ENCODE measurements at places on chromosomes 2 and 18.

- no peak for DNase-seq
Observed at GRCh38 chr2:164485541-164485940, 135.7 kb downstream of the GRB14 start.

DNA sequence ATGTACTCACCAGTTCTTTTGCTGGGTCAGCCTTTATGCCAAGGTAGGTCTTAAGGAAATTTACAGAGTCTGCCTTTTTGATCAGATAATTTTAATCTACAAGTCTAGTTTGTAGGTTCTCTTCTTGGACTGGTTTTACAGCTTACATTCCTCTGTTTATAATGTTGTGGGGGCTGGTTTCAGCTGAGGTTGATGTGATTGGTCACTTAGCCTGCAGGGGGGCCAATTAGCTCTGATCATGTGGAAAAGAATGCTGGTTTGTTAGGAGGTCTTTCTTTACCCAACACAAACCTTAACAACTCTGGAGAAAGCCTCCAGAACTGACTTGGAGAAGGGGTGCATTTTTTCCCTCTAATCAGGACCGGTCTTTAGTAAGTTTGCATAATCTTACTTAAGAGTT, at the start of gene KCNJ13:
Gene KCNJ13, minus strand, starts transcription at position 131 of the 400 bp plus-strand sequence. CDS start 5,203 bp downstream, outside the sequence.
- no peak for DNase-seq

GRCh38 chr2:1591978-1592907, 152.1 kb downstream of the PXDN start:
- DNase-seq = no peak

- DNase-seq = no peak
Observed at GRCh38 chr2:191927319-191927867, 80.5 kb upstream of the CAVIN2 start.

DNA sequence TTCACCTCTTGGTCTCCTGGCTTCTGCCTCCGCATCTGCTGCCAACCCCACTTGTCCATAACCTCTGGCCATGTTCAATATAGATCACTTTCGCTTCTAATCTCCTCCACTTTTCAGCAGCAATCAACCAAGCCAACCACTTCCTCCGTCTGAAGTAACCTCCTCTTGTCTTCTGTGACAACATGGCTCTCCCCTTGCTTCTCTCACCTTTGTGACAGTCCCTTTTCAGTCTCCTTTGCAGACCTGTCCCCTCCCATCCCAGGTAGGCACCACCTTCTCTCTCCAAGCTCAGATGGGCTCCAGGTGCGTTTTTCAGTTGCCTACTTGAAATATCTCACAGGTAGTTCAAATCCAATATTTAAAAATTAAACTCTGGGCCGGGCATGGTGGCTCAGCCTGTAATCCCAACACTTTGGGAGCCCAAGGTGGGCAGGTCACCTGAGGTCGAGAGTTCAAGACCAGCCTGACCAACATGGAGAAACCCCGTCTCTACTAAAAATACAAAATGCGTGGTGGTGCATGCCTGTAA, 4.7 kb upstream of the PSD4 start:
- no peak for DNase-seq

GRCh38 chr18:52657043-52657805, 317.2 kb downstream of the DCC start:
- no peak for DNase-seq

- DNase-seq = no peak
Observed at GRCh38 chr2:126650994-126651393, 5.0 kb upstream of the GYPC start.

DNA sequence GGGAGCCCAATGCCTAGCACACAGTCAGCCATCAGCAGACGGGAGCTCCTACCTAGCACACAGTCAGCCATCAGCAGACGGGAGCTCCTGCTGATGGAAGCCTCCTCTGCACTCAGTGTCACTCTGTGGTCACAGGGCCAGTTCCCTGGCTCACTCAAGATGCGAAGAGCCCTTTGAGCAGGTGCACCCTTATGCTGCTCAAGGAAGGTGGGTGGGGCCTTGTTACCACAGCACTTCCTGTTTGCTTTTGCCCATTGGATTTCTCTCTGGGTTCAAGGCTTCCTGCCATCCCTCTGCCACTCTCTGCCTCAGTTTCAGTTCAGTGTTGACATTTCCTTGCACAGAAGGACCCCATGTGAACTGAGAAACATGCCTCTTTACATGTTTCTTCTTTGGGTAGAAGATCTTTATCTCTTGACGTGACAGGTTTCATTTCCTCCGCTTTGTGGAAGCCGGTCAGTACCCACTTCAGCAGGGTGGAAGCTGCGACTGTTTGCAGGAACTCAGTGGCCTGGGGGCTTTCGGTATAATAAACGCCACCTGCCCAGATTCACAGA, 11.6 kb downstream of the TRIB2 start:
- DNase-seq = no peak

GRCh38 chr18:7778181-7778580, 211.1 kb downstream of the PTPRM start:
- no peak for DNase-seq

- no peak for DNase-seq
Observed at GRCh38 chr2:203867561-203868200, at the start of gene CTLA4. Gene CTLA4, plus strand, starts transcription at chr2:203867771. Its CDS starts 172 bp downstream, at chr2:203867943.

DNA sequence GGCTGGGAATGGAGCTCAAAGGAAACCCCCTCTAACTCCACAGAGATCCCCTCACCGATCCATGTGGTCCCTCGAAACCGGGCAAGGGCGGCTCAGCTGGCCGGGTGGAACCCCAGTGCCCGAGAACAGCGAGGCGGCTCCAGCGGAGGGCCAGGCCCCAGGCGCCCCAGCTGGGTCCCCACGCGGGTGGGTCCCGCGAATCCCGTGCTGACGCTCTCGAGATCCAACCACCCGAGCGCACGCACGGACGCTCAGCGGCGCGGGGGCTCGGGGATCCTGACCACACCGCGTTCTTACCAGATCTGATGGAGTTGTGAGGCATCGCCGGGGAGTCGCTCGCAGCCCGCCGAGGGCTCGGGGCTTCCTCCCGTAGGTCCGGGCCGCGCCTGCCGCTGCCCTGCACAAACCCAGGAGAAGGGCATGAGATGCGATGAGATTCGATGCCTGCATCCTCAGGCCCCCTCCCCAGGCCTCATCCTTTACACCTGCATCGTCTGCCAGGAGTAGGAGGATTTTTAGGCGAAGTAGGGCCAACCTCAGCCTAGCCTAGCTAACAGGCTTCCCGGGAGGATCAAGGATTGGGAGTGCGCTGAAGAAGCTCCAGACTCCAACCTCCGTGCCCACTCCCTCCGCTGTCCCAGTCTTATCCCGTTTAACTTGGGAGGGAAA, 514 bp downstream of the PAX8 start:
- DNase-seq = no peak

DNA sequence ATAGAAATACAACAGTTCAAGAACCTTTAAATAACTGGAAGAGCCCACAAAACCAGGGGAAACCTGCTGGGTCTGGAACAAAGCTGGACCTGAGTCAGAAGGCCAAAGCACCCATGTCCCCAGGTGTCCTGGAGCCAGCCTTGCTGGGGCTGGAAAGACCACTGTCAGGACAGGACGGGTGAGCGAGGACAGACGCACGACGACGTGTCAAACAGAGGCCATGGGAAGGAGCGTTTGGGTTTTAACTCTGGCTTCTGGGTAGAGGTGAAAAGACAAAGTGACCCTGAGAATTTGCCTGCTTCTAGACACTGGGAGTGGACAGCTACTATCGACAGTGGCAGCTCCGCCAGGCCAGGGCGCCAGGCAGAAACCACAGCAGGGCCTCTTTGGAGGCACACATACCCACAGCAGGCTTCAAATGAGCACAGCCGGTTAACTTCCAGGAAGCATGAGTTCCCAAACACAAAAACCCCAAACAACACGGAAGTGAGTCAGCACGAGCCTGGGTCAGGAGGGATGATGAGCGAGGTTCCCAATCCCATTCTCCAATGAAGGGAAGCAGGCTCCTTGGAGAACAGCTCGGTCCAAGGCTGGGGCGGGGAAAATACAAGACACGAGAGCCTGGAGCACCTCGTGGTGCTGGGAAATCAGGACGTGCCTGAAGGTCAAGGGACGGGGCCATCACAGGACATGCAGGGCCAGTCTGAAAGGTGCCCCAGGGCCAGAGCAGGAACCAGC, 208.0 kb downstream of the TWIST2 start:
- no peak for DNase-seq

DNA sequence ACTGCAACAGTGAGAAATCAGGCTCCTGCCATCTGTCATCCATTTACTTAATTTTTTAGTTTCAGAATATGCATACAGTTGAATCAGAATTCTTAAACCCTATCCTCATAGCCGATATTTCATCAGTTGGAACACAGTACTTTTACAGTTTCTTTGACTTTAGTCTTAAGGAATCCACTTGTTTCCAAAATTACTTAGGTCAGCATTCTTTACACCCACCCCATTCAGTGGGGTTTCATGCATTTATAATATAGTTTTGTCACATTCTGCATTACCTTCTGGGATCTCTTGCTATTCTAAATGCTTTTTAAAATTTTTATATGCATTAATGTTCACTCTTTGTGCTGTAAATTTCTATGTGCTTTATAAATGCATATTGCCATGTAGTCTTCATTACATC, 400.4 kb upstream of the LRRTM4 start:
- DNase-seq = no peak

- peak; percentile 46 for DNase-seq
Observed at GRCh38 chr2:29022679-29023078, 41.6 kb downstream of the TOGARAM2 start.

GRCh38 chr2:66432801-66433694, 1.9 kb upstream of the MEIS1 start:
- peak; percentile 92 for DNase-seq

DNA sequence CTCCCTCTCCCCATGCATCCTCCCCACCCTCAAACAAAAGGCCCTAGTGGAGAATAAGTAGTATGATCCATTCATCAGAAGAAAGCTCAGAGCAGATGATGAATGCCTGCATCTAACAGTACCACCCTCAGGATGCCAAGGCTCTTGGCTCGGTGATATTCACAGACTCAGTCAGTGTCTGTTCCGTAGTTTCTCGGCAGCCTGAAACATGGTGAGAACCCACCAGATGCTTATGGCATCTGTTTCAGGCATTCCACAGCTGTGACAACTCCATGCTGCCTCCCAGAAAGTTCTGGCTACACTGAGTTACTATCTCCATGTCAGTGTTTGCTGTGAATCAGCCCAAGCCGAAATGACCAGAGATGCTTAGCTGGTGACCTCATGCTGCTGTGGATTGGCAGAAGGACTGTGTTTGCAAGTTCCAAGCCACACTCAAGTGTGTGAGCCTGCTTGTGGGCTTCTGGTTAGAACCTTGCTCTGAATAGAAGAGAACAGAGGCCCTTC, 83.9 kb downstream of the WDSUB1 start:
- DNase-seq = no peak

- DNase-seq = no peak
Observed at GRCh38 chr2:105445976-105446375, 47.1 kb upstream of the FHL2 start.

DNA sequence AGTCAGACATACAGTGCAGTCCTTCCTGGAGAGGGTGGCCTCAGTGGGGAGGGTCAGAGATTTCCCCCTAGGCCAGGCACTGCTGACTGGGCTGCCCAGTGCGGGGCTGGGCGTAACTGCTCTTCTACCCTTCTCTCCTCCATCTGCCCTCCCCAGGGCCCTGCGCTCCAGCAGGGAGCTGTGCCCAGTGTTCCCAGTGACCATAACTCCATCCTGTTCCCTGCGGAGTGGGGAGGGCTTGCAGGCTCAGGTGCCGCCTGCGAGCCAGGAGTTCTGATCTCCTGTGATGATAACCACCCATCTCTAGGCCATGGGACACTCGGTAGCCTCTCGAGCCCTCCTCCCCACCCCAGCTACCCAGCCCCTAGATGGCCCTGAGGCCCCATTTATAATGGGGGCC, 107.6 kb downstream of the SMAD7 start:
- DNase-seq = no peak

GRCh38 chr2:210092791-210093190, 78.4 kb downstream of the KANSL1L start:
- no peak for DNase-seq

DNA sequence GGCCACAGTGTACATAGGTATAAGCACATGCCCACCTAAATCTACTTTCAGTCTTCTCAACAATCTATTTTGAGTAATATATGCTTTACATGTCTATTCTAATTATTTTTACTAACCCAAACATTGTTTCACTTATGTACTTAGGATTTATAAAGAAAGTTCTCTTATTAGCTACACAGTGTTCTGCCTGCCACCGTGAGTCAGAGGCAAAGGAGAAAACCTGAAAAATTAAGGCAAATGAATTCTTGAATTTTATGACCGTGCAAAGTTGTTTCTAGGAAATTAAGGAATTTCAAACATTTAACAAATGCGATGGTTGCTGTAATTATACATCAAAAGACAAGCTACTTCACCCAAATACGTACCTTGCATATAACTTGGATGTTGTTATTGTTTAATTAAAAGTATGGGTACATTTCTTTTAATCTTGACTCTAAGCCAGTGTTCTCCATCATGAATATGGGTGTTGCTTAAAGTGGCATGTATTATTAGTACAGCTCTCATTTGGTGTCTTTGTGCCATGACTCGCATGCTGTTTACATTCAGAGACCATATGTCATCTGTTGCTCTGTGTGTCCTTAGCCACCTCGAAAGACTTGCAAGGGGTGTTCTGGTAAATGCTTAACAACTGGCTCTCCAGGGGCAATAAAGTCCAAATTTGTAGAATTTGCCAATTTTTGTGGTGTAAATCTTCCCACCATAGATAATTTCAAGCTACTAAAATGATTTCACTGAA, 154.3 kb upstream of the FN1 start:
- no peak for DNase-seq

GRCh38 chr2:12106440-12107080, 360.1 kb downstream of the LPIN1 start:
- DNase-seq = no peak

DNA sequence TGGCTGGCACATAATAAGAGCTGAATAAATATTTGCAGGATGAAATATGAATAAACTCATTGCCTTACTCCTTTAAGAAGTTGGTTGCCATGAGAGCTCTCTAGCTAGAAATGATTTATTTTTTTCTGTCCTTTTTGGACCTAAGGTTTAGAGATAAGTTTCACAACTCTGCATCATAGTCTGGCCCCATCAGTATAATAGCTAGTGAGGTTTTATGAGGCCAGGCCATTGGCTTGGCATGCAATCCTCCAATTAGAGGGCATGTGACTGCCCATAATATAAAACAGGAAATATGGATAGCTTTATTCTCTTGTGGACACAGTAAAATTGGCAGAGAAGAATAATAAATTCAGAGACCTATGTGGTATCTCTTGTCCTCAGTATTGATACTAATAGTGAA, 26.2 kb upstream of the INSIG2 start:
- DNase-seq = no peak

DNA sequence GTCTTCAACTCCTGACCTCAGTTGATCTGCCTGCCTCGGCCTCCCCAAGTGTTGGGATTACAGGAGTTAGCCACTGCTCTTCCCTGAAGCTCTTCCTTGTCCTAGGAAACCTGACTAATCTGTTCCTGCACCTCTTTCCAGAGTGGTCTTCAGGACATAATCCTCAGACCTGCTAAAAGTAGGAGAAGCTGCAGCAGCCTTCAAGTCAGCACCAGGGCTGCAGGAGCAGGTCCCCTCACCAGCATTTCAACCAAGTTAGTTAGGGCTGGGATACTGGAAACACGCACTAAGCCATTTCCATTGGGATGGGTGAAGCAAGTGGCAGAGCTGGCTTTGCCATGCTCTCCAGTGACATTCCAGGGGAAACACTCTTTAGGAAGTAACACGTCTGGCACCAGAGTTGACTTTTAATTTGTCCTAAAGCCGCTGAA, 9.9 kb downstream of the NCL start:
- DNase-seq = no peak
